ENCODE measurements at places on chromosomes 3 and 15. TPM values are rescaled to one million over a fixed set of nuclear protein-coding genes. Genes with fewer than 3 reads are reported as not detected.

Gene SLC27A2
- 20.7 TPM for total RNA-seq

Gene LIPH
- total RNA-seq, result not detected

DNA sequence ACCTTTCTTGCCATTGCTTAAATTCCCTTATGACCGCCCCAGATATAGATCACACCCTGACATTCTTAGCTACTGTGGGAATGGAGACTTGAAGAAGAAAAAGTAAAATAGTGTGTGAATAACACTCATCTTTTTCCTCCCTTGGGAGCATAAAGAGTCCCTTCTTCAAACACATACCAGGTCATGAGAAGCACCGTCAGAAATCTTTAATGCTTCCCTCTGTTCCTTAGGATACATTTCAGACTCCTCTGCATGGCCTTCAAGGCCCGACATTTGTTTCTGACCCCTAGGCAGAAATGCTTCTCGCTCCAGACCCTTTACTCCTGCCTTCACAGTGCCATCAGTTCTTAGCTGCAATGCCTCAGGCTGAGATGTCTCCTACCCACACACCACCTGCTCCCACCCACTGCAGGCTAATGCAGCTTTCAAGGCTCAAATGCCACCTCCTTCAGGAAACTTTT is 143.8 kb upstream of the IL12A start:
- no peaks in the 10 kb centered on the region for H3K36me3 ChIP-seq
- no peaks in the 10 kb centered on the region for H3K4me1 ChIP-seq

DNA sequence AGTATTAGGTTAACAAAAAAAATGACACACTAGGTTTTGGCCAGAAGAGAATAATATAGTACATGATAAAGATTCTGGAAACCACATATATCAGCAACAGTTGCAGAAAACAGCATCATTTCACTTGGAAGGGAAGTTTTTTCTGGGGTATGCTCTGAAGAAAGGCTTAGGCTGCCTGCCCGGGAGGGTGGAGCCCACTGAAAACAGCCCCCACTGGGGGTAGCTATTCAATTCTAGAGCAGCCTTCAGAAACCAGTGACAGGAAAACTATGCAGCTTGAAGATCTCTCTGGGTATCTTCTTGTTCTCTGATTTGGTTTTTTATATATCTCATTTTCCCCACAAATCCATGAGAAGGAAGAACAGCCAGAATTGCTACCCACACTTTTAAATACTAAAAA is 43.2 kb downstream of the ZMAT3 start:
- H3K4me1 ChIP-seq, result peaks cover 24% of the 10 kb centered on the region
- no peak for DNase-seq
- H3K27ac ChIP-seq, result no peak overlapping the region
- peaks cover 3% of the 10 kb centered on the region for H3K36me3 ChIP-seq

DNA sequence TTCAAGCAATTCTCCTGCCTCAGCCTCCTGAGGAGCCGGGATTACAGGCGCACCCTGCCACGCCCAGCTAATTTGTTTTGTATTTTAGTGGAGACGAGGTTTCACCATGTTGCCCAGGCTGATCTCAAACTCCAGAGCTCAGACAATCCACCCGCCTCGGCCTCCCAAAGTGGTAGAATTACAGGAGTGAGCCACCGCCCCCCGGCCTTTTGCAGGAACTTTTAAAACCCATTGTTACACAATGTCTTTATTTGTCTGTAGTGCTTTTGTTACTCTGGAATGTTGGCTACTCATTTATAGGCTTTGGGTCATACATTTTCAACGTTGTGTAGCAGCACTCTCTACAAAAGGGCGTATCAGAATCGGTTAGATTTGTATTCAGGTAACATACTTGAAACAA is 499.1 kb downstream of the ROBO2 start:
- no peaks in the 10 kb centered on the region for H3K27me3 ChIP-seq
- no peak for DNase-seq
- H3K27ac ChIP-seq, result no peak overlapping the region

All from activated CD4-positive, alpha-beta T cell treated with anti-CD3 and anti-CD28 coated beads for 36 hours (primary cell).